ENCODE measurements at places on chromosomes 3 and 15.

GRCh38 chr3:66797889-66798560 lies 200.1 kb upstream of the KBTBD8 start:
- peak; percentile 42 for DNase-seq

DNA sequence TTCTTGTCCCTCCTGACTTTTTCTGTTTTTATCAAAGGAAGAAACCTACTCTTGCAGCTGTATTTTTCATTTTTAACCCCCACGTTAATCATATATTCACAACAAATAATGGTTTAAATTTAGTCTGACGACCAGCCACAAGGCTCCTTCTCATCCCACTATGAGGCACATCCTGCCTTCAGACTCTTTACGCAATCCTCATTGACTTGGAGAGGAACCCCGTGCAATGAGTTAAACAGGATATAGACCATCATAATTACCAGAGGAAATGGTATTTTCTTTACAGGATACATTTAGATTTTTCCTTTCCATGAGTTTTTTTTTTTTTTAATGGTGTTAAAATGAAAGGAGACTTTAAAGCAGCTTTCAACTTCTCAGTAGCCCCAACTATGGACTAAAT lies 68.5 kb downstream of the WWTR1 start:
- DNase-seq: no peak

DNA sequence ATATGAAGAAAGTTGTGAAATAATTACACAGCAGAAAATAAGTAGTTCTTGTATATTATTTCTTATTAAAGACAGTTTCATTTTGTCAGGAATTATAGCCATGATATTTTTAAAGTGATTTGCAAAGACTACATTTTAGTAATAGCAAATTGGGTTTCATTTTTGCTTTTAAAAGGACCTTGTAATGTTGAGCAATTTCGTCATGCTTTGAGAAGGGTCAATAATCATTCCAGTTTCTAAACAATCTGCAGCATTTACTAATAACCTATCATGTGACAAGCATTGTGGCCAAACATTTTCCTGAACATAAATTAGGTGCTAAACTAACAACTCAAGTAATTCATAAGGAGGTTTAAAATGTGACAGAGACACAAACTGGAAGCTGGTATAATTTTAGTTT lies 214.4 kb upstream of the CBLB start:
- no peak for DNase-seq

- no peak for DNase-seq
Measured at GRCh38 chr3:46539443-46540005, 26.6 kb downstream of the LRRC2 start.

- DNase-seq: no peak
Measured at GRCh38 chr3:185858502-185859225, 33.8 kb upstream of the IGF2BP2 start.

DNA sequence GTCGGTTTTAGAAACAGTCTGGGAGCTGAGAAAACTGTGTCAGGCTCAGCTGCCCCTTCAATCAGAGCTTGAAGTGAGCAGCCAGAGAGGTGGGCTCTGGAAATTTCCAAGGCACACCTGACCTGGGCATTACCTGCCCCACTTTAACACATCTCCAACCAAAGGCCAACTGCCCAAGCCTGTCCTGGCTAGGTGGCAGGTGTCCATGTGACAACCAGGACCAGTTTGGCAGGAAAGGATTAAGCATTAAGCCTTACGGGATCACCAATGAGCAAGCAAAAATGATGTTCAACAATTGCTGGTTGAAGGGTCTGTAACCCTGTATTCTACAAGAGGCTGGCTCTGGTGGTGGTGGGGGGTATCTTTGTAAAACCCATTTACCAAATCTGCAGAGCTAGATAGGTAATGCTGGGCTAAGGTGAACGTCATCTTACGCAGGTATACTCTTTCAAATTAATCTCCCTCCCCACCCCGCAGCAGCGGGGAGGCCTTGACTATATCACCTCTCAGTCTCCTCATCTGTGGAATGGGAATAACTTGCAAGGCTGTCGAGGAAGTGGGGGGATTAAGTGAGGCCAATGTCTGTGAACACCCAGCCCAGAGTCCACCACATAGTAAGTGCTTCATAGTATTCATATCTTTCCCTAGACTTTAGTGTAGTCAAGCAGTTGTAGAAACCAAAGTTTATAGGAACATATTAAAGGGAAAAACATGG lies 183.2 kb downstream of the MEGF11 start:
- DNase-seq: no peak

- DNase-seq: no peak
Measured at GRCh38 chr3:160781402-160781801, 25.4 kb downstream of the PPM1L start.

DNA sequence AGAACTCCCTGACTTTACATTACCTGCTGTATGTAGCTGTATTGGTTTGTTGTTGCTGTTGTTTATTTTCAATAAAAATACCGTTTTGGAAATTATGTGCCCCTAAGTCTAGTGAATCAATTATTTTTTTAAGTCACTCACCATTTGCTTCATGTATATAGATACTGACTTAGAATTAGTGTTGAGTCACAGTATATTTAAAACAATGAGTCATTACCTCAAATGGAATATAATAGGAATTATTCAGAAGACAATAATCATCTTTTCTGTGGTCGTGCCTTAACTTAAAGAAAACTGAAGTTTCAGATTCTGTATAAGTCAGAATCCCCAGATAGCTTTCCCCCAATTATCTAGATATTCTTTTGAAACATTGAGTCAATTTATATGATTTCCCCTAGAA lies 21.0 kb upstream of the ALDH1A2 start:
- no peak for DNase-seq

DNA sequence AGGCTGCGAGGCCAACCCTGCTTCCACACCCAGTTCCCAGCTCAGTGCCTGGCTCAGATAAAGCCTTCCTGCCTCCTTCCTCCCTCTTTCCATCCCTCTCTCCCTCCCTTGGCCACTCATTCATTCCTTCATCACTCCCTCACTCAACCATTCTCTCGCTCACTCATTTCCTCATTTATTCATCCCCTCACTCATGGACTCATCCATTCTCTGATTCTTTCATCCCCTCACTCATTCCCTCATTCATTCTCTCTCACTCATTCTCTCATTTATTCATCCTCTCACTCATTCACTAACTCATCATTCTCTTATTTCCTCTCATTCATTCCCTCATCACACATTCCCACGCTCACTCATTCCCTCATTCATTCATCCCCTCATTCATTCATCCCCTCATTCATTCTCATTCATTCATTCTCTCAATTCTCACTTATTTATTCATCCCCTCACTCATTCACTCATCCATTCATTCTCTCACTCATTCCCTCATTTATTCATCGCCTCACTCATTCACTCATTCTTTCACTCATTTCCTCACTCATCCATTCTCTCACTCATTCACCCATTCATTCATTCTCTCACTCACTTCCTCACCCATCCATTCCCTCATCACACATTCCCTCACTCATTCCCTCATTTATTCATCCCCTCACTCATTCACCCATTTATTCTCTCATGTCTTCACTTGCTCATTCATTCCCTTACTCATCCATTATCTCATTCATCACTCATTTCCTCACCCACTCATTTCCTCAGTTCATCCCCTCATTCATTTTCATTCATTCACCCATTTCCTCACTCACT lies 13.2 kb downstream of the ABTB1 start:
- no peak for DNase-seq

Data from right cardiac atrium (tissue), 5 donors.